ENCODE measurements at places on chromosomes 3 and 15. TPM values are rescaled to one million over a fixed set of nuclear protein-coding genes. Genes with fewer than 3 reads are reported as not detected.

- H3K27me3 ChIP-seq: no peaks in the 10 kb centered on the region
- H3K36me3 ChIP-seq: no peaks in the 10 kb centered on the region
- H3K4me1 ChIP-seq: no peaks in the 10 kb centered on the region
- no peak overlapping the region for H3K27ac ChIP-seq
Measured at GRCh38 chr3:95418251-95418650, 1355.4 kb downstream of the NSUN3 start.

- 0 out of 2 replicates have a peak, but pooled peaks cover 4% of the 10 kb centered on the region for H3K4me1 ChIP-seq
- no peaks in the 10 kb centered on the region for H3K27me3 ChIP-seq
- no peak overlapping the region for H3K4me3 ChIP-seq
- no peak for DNase-seq
Measured at GRCh38 chr3:151827816-151828215, 13.9 kb downstream of the AADAC start.

- H3K36me3 ChIP-seq: no peaks in the 10 kb centered on the region
- H3K27me3 ChIP-seq: no peaks in the 10 kb centered on the region
- H3K4me3 ChIP-seq: no peak overlapping the region
- H3K4me1 ChIP-seq: peaks cover 10% of the 10 kb centered on the region
- DNase-seq: peak; percentile 16
Measured at GRCh38 chr3:64552160-64552559, 135.6 kb downstream of the ADAMTS9 start.

DNA sequence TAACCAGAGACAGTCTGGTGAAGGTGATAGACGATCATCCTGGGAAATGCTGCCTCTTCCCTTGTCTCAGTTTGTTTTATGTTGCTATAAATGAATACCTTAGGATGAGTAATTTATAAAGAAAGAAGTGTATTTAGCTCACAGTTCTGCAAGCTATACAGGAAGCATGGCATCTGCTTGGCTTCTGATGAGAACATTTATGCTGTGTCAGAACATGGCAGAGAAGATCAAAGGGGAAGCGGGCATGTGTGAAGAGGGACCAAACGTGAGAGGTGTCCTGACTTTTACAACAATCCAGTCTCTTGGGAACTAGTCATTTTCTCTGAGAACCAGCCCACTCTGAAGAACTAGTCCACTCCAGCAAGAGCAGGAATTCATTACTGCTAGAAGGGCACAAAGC is 9.6 kb downstream of the CMC1 start:
- H3K27ac ChIP-seq: no peak overlapping the region
- no peaks in the 10 kb centered on the region for H3K27me3 ChIP-seq
- DNase-seq: no peak
- H3K4me3 ChIP-seq: no peak overlapping the region

- H3K27ac ChIP-seq: no peak overlapping the region
- DNase-seq: no peak
- no peaks in the 10 kb centered on the region for H3K27me3 ChIP-seq
- H3K4me3 ChIP-seq: no peak overlapping the region
- no peaks in the 10 kb centered on the region for H3K36me3 ChIP-seq
Measured at GRCh38 chr15:42608110-42608531, 32.7 kb downstream of the STARD9 start.

GRCh38 chr3:42539871-42540714 is 37.6 kb downstream of the VIPR1 start:
- DNase-seq: peak; percentile 54
- H3K27ac ChIP-seq: no peak overlapping the region
- no peaks in the 10 kb centered on the region for H3K36me3 ChIP-seq
- H3K27me3 ChIP-seq: no peaks in the 10 kb centered on the region

DNA sequence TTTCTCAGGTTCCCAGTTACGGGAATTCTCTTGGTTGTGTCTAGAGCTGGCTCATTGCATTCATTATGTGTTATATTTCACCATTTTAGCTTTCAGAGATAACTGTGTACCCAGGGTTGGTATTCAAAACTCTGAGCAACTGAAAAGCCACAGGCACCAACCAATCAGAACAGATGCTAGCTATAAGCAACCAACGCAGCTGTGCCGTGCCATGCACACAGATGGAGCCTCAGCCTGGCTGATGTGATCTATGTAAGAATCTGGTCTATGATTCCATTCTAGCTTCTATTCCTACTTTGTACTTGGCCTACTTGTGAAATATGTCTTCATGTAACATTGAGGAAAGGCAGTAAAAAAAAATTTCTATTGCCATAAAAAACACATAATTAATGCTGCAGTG is 95.0 kb upstream of the CCDC80 start:
- H3K27ac ChIP-seq: no peak overlapping the region
- H3K36me3 ChIP-seq: no peaks in the 10 kb centered on the region
- no peaks in the 10 kb centered on the region for H3K27me3 ChIP-seq
- DNase-seq: no peak
- H3K4me3 ChIP-seq: no peak overlapping the region

- H3K4me1 ChIP-seq: peaks cover 37% of the 10 kb centered on the region
- no peaks in the 10 kb centered on the region for H3K27me3 ChIP-seq
- peak overlapping the region; percentile 89 for H3K27ac ChIP-seq
- H3K36me3 ChIP-seq: no peaks in the 10 kb centered on the region
- peak overlapping the region; percentile 93 for H3K4me3 ChIP-seq
Measured at GRCh38 chr15:75454471-75455378, 3.2 kb upstream of the SIN3A start.

DNA sequence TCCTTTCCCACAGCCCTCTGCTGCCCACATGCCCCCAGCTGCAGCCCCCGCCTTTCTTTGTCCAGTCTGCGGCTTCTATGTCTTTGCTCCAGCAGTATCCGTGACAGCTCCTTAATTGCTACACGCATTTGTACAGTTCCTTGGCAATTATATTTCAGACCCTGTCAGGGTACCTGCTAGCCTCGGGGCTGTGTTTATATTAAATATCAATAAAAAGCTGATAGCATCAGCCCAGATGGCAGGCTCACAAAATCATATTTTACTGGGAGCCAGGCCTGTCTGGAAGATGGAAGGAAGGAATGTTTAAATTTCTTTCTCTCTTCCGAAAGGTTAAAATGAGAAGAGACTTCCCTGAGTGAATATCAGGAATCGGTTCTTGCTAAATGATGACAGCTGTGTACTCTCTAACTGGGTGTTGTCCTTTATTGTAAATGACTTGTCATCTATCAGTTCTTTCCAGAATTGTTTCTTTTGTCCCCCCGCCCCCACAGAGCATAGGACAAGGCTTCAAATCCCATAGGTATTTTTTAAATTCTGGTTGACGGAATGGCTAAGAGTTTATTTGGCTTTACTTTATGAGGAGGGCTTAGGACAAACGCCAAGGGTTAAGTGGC is 378.1 kb downstream of the LRTM1 start:
- no peaks in the 10 kb centered on the region for H3K27me3 ChIP-seq
- no peaks in the 10 kb centered on the region for H3K36me3 ChIP-seq
- DNase-seq: no peak
- no peak overlapping the region for H3K27ac ChIP-seq
- no peaks in the 10 kb centered on the region for H3K4me1 ChIP-seq

The PGBD4 gene
- polyA plus RNA-seq: 1.7 TPM

The MNS1 gene
- polyA plus RNA-seq: 0.14 TPM

The KIF7 gene
- 2.2 TPM for polyA plus RNA-seq

The COLQ gene
- polyA plus RNA-seq: 0.46 TPM

The CNTN4 gene
- polyA plus RNA-seq: 0.03 TPM

The TUSC2 gene
- 38.5 TPM for polyA plus RNA-seq

Measured in HepG2 (cell line).